Neural progenitor cell (in vitro differentiated cells): ENCODE measurements at places on chromosomes 16 and 17. TPM values are rescaled to one million over a fixed set of nuclear protein-coding genes. Genes with fewer than 3 reads are reported as not detected.

AGRP gene
- not detected in 2 replicates for total RNA-seq

PIK3R6 gene
- total RNA-seq, result not detected in 2 replicates

TPPP3 gene
- total RNA-seq, result 0.96 TPM in 1 of 2 replicates, not detected in the other

PRAC1 gene
- not detected in 2 replicates for total RNA-seq

RAB26 gene
- 2.1 and 4.4 TPM in 2 replicates for total RNA-seq

EME1 gene
- 26.6 and 31.3 TPM in 2 replicates for total RNA-seq

HBM gene
- total RNA-seq, result not detected in 2 replicates

NOS2 gene
- 26.6 and 39.7 TPM in 2 replicates for total RNA-seq

KRTAP4-3 gene
- total RNA-seq, result not detected in 2 replicates

CCL5 gene
- not detected in 2 replicates for total RNA-seq

HS3ST4 gene
- total RNA-seq, result 1.8 and 2.5 TPM in 2 replicates

CSNK2A2 gene
- total RNA-seq, result 69.7 and 81.6 TPM in 2 replicates

JUP gene
- total RNA-seq, result 28.5 and 91.8 TPM in 2 replicates
